ENCODE measurements at places on chromosomes 7 and 10.

DNA sequence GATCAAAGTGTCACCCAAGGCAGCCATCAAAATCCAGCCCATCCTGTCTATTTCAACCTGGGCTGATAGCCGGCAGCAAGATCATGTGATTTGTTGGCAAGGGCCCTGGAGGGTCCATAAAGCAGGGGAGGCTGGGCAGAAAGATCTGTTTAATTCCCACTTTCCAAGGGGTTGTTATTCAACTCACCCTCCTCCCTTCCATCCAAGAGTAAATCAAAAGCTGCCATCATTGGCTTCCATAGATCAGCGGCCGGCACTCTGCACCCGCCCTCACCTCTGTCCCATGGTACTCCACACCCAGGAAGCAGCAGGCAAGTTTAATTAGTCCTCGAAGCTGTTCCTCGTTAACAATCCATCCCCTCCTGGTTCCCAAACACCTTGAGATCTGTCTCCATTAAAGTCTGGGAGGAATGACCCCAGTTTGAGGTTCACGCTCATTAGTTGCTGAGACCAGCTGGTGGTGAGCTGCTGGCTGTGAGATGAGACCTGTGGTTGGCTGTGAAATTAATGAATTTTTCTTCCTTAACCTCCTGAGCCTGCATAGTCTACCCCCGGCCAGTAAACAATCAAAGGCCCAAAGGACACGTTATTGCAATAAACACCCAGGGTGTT, 120.6 kb upstream of the CHST15 start:
- no peak for DNase-seq

DNA sequence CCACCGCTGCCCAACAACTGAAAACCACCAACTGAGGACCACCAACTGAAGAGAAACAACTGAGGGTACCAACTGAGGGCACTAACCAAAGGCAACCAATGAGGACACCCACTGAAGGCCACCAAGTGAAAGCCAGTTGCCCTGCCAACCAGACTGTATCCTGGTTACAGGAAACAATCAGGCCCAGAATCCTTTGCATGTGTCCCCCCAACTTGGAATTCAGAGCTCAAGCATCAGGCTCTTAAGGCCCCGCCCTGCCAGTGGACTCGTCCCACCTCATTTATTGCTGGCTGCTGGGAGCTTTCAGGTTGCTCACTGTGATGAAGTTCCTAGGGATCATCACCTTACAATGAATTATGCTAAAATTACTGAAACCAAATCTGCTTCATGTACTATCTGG, 76.6 kb upstream of the ABI1 start:
- DNase-seq = no peak

- no peak for DNase-seq
These were observed 177.1 kb upstream of the PRKCQ start for GRCh38 chr10:6757158-6757557.

DNA sequence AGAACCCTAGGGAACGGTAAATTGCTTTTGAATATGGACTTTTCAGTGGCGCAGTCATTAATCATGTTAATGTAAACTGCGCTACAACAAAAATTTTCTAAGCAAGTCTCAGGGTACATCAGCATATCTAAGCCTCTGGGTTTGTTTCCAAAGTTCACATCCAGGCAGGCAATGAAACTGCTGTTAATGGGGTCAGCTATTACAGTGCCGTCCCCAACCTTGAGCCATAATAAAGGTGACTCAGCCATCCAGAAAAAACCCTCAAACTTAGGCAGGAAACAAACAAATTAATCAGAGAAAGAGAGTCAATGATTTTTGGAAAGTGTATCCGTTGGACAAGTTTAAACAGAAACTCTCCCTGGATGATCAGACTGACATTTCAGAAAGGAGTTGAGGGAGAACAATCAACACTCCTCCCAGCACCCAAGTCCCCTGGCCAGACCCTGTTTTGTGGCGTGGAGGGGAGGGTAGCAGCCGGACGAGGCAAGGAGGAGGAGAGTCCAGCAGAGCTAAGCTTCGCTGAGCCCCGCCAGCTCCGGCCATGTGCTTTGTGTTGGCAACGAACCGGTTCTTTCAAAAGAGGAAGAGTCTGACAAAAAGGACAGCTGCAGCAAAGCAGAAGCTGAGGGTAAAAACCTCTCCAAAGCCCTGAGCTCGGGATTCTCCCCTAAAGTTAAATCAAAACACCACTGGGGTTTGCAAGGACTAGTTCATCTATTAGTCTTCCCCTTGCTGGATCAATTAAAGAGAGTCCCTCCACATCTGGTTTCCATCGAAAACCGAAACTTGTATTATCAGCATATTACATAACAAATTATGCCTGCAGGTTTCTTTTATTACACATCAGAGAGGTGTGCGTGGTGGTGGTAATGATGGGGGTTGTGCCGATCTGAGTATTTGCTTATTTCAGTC, 3.6 kb downstream of the FAM53B start:
- peak; percentile 37 for DNase-seq

DNA sequence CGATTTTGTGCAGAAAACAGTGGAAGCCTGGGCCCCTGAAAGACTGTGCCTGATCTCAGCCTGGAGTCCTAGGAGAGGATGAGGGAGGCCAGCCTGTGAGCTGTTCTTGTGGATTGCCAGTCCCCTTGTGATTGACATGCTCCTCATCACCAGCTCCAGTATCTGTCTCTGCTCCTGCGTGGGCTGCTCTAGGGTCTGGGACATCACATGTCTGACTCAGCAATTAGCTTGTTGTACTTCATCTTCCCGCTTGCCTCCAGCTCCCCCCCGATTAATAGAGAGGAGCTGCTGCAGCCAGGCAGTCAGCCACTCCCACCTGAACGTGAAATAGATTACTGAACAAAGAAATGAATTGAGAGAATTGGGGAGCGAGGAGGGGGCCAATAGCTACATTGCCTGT, 99.6 kb upstream of the TBX20 start:
- DNase-seq = no peak

DNA sequence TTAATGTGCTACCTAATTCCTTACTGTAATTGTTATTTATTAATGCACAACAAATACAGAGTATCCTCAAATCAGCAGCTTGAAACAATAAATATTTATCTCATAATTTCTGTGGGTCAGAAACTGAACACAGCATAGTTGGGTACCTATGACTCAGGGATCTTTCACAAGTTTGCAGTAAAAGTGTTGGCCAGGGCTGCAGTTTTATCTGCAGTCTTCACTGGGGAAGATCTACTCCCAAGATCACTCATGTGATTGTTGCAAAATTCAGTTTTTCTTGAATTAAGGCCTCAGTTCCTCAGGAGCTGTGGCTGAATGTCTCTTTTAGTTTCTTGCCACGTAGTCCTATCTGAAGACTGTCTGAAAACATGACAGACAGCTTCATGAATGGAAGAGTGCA, 237.8 kb downstream of the ZWINT start:
- no peak for DNase-seq

DNA sequence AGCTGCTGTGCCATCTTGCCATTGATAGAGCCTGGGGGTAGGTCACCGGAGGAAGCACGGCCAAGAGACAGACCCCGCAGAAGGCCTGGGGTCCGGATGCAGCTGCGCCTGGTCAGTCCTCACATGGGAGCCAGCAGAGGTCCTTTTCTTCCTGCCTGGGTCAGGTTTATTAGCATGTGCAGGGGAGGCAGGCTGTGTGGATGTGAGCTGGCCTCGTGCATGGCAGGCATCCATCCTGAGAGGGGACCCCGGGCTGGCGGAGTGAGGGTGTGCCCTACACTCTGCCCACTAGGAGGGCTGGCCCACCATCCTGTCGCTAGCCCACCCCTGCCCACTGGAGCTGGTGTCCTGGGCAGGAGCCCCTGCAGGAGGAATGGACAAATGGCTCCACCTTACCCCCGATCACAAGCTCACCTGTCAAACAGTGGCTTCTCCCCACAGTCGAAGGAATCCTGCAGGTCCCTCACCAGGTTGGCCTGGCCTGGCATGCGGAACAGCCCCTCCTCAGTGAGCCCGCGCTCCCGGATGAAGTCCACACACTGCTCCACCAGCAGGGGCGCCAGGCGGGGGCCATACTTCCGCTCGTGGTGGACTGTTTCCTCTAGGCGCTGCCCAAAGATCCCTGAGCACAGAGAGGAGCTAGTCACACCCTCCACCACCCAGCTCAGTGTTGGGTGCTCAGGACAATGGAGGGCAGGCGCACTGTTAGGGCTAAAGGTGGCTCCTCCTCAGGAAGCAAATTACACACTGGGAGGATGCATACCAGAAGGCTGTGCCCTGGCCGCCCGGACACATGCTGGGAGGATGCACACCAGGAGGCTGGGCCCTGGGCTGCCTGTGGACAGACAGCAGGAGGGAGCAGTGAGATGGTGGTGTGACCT, 145.4 kb downstream of the ARHGAP22 start:
- no peak for DNase-seq

DNA sequence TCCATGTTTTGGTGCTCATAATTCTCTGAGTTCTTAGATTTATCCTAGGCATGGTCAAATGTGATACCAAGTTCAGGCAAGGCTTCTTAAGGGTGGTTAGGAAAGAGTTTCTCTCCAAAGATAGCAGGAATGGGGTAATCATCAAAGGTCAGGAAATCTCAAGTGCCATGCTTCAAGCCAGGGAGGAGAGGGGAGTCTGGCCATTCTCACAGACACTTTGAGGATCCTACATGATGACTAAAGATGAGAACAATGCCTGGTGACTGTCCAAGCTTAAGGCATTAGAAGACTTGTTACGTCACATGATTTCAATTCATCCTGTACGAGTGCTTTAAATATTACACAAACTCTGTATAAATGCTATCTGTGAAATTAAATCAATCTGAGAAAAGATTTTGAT, 59.4 kb downstream of the POM121L12 start:
- DNase-seq = no peak

- no peak for DNase-seq
These were observed 121.7 kb upstream of the RSU1 start for GRCh38 chr10:16938952-16939351.

DNA sequence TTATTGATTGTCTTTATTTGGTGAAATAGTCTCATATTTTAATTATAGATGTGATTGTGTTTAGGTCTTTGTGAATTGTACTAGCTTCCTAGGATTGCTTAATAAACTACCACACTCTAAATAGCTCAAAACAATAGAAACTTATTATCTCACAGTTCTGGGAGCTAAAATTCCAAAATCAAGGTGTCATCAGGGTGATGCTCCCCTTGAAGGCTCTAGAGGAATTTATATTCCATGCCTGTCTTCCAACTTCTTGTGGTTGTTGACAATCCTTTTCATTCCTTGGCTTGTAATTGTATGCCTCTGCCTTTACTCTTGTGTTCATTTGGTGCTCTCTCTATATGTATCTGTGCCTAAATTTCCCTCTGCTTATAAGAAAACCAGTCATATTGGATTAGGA, 155.3 kb upstream of the AKR1E2 start:
- peak; percentile 73 for DNase-seq

DNA sequence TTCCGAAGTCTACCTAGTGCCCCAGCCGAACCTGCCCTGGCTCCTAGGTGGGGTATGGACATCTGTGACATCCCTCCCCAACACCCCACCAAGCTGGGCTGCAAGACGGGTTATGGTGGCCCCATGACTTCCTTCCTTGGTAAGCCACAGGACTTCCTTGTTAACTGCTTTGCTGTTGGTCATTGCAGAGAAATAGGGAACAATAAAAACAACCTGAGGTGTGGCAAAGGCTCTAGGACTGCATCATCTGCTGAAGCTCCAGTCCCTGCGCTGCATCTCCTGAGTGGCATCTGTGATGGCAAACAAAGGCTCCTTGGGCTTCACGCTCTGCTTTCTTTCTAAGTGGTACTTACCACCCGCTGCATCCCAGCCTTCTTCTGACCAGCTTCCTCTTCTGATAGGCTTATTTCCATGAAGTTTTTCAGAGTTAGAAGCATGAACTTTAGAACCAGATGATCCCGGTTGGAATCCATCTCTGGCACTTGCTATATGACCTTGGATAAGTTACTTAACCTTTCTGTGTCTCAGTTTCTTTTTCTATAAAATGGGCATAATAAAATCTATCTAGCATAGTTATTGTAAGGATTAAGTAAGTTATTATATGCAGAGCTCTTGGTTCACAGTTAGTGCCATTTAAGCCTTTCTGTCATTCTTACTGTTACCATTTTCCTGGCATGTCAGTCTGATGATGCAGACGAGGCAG, 216.8 kb downstream of the RPS24 start:
- no peak for DNase-seq

DNA sequence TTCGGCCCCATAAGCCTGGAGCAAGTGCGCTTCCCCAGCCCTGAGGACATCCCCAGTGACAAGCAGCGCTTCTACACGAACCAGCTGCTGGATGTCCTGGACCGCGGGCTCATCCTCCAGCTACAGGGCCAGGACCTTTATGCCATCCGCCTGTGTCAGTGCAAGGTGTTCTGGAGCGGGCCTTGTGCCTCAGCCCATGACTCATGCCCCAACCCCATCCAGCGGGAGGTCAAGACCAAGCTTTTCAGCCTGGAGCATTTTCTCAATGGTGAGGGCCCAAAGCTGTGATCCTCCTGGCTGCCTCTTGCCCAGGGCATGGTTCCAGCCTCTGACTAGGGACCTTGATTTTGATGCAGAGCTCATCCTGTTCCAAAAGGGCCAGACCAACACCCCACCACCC, 10.1 kb downstream of the IRF5 start:
- DNase-seq = peak; percentile 33

GRCh38 chr7:16754856-16755317, 1.3 kb downstream of the TSPAN13 start:
- DNase-seq = no peak

DNA sequence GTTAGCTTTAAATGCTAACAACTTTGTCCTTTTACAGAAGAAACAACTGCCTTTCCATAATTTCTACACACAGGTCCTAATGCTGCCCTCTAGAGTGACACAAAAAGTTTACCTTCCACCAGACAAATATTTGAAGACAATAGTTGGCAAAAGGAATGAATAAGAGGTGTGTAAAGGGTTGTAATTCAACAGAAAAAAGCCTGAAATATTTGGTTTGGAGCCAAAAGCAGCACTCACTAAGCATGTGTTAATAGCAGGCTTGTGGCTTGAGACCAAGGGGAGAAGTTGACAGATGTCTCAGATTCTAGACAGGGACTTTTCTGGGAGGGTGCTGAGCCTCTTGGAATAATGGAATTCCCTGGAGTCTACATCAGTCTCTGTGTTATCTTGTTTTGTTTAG, 156.2 kb upstream of the GALNT17 start:
- no peak for DNase-seq

- DNase-seq = no peak
These were observed 489.0 kb downstream of the GATA3 start for GRCh38 chr10:8543361-8544056.

DNA sequence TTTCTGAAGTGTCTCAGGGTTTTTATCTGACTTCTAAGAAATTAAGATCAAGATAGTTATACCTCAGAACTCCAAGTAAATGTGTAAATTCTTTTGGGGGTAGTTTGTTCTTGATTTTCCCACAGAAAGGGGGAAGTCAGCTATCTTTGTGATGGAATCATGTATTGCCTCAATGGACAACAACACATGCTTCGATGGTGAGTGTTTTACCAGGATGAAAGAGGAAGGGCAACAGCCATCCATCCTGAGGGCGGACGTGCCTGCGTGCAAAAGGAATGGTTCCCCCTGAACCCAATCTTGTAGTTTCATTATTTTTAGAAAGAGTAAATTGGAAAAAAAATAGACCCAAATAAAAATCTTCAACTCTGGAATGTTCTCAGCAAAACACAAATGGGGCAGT, 67.2 kb upstream of the ZPBP start:
- no peak for DNase-seq

- DNase-seq = no peak
These were observed 8.0 kb upstream of the SP8 start for GRCh38 chr7:20794676-20795075.

Data from EL (cell line).